ENCODE measurements at places on chromosomes 12 and 14.

- no peak for DNase-seq
Measured at GRCh38 chr14:72519543-72519942, 374.4 kb downstream of the DPF3 start.

DNA sequence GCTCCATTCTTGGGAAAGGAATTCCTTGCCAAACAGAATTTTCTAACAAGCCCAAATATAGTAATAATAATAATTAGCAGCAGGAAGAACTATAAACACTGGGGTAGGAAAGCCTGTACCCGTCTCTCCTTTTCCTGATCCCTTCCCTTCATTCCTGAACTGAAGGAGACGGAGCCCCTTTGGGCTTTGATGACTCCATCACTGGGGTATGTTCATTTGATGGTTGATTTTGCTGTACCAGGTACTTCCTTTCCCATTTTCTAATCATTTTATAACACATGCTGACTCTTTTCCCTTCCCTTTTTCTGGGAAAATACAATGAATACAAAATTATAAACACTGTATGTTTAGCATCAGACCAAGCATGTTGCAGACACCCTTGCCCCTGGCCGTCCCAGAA, 3.6 kb upstream of the RCOR1 start:
- no peak for DNase-seq

GRCh38 chr12:122726080-122726558, 4.5 kb downstream of the HCAR1 start:
- DNase-seq: no peak

DNA sequence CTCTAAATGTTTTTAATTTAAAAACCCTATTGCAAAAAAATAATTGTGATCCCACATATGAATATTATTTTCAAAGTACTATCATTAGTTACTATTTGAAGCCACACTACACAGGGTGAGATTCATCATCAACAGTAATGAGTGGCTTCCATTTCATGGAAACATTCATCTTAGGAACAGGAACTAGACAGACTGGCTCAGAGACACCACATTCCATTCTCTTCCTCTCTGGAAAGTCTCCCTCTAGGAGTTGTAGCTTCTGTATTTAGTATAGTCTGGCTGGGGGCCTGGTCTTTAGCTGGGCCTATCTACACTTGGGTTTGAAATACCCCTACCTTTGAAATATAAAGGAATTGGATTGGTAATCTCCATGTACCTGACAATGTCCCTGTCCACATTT, 6.2 kb upstream of the VDR start:
- DNase-seq: no peak

DNA sequence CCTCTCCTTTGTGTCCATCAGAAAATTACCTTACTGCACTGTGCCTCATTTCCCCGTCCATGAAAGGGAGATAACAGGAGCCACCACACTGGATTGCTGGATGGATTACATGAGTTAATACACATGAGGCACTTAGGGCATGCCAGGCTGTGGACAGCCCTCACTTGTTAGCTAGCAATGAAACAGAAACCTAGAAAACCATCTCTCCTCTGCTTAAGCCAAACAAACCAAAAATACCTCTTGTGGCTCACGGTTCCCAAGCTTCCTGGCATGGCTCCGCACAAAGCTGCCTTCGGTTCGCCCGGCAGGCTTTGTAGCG, 660 bp upstream of the HCFC2 start:
- DNase-seq: no peak

- DNase-seq: no peak
Measured at GRCh38 chr14:74478996-74479635, 14.0 kb downstream of the NPC2 start.

GRCh38 chr14:93368996-93369712, 22.2 kb downstream of the COX8C start:
- DNase-seq: no peak

DNA sequence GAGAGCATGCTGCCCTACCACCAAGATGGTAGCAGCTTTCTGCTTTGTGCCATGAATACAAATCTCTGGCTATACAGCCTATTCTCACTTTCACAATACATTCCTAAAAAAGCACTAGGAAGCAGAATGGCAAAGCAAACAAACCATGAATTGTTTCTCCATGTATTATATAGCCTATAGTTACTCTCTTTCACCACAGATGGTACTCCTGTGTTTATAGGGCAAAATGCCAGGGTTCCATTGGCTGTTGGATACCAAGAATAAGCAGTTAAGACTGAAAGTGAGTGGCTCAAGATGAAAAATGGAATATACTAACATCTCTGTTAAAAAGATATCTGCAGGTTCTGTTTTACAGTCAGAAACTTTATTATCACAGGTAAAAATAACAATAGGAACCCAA, 11.1 kb downstream of the ARF3 start:
- no peak for DNase-seq

All from stimulated activated CD8-positive, alpha-beta memory T cell treated with anti-CD3 and anti-CD28 coated beads, Interleukin-7, amount 100 ng/mL, for 1 hour (primary cell).